ENCODE measurements at places on chromosomes 13 and 19.
A peak's percentile ranks its signal among the peaks of the same experiment; 100 is the strongest.

DNA sequence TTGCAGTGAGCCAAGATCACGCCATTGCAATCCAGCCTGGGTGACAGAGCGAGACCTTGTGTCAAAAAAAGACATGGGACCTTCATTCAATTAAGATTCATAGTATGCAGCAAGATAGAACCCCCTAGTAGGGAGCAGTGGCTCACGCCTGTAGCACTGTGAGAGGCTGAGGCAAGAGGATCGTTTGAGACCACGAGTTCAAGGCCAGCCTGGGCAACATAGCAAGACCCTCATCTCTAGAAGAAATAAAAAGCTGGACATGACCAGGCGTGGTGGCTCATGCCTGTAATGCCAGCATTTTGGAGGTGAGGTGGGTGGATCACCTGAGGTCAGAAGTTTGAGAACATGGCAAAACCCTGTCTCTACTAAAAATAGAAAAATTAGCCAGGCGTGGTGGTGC lies 7.1 kb upstream of the LGALS7 start:
- no peak for DNase-seq

GRCh38 chr13:34250151-34250670 lies 432.3 kb downstream of the RFC3 start:
- DNase-seq: no peak

- no peak for DNase-seq
These were observed 115.8 kb downstream of the ZIC5 start for GRCh38 chr13:99855526-99856420.

- no peak for DNase-seq
These were observed 95.3 kb upstream of the IPO5 start for GRCh38 chr13:97858161-97858560.

GRCh38 chr19:44689290-44690130 lies 9.4 kb upstream of the CEACAM16 start:
- peak; percentile 86 for DNase-seq

DNA sequence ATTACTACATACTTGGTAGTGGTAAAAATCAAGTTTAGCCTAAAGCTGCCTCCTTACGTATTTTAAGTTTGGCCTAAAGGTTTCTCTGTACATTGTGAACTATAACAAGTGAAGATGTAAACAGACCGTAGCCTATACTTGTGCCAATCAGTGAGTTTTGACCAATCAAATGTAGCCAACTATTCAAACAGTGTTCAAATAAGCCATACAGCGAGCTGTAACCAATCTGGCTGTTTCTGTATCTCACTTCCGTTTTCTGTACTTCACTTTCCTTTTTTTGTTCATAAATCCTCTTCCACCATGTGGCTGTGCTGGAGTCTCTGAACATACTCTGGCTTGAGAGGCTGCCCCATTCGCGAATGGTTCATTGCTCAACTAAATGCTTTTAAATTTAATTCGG lies 2504.6 kb downstream of the PCDH9 start:
- DNase-seq: no peak
